ENCODE measurements at places on chromosomes 12 and 14.

DNA sequence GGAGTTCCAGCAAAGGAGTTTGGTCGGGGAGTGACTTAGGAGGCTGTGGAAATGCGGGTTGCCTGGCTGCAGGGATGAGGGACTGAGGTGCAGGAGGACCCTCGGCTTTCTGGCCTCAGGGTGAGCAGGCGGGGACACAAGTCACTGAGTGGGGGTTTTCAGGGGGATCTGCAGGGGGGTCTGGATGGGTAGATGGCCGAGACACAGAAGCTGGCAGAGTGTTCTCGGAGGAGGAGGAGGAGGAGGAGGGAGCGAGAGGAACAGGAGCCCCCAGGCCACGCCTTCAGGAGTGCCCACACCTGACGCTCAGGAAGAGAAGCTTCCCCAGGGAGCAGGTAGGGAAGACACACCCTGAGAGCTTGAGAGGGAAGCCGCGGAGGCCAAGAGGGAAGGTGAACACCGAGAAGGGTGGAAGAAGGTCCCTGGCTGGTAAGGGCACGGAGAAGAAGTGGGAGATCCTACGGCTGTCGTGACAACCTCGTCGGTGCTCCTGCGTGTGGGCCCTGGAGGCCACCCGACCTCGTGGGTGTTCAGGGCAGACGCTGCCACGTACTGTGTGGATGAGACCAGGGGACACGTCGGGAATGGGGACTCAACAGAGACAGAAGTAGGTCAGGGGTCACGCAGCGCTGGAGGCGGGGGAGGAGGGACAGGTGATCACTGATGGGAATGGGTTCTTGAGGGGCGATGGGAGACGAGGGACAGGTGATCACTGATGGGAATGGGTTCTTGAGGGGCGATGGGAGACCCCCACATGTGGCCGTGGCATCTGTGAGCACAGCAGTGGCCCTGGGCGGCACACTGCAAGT, 109.4 kb downstream of the PIWIL1 start:
- DNase-seq: no peak

DNA sequence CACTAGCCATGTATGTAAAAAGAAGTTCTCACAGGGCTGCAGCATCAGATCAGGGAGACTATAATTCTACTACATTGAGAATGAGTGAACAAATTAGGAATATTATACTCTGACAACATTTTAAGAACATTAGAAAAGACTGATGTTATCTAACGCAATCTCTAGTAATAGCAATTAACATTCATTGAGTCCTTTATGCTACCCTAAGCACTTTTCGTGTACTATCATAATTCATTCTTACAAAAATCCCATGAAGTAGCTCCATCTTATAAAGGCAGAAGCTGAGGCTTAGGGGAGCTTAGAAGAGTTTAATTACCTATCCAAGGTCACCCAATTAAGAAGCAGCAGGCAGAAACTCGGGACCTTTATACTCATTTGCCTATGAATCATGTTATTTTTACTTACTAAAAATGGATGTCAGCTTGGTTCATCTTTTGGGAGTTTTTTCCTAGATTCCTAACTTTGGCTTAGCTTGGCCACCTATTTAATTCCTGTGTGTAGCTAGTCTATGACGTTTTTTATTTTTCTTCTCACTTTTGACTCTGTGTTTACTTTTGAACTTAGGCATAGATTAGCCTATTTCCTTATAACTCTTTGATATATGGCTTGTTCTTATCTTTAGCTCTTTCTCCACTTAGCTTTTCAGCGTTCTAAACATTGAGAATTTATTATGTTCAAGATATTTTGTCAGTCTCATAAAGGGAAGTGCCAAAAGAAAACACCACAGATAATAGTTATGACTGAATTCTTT, 333.5 kb upstream of the DCN start:
- DNase-seq: no peak

DNA sequence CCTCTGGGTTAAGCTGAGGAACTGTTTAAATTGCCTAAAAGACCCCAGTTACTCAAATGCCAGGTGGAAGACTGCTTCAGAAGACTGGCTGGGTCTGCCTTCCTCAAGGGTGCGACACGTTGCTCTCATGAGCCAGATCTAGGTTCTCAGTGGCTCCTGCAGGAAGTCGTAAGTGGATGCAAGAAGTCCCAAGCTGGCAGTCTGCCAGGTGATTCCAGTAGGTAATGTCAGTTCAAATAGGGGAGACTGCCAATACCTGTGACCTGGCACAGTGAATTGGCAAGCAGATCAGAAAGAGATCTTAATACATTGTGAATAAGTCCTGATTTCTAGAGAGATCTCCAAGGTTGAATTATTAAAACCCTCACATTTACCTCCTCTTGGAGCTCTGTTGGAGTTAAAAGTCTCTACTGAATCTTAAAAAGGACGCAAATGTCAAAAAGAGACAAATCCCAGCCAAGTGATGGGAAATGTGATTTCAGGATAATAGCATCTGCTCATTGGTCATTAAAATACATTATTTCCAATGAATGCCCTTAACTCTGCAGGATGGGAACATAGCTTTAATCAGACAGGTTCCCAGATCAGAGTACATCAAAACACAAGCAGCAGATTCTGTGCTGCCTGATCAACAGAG, 98.8 kb upstream of the FRMD6 start:
- no peak for DNase-seq

GRCh38 chr14:93533842-93534241, 103.1 kb downstream of the UNC79 start:
- DNase-seq: peak; percentile 74

GRCh38 chr12:93653079-93653478, 24.1 kb upstream of the CRADD start:
- no peak for DNase-seq

DNA sequence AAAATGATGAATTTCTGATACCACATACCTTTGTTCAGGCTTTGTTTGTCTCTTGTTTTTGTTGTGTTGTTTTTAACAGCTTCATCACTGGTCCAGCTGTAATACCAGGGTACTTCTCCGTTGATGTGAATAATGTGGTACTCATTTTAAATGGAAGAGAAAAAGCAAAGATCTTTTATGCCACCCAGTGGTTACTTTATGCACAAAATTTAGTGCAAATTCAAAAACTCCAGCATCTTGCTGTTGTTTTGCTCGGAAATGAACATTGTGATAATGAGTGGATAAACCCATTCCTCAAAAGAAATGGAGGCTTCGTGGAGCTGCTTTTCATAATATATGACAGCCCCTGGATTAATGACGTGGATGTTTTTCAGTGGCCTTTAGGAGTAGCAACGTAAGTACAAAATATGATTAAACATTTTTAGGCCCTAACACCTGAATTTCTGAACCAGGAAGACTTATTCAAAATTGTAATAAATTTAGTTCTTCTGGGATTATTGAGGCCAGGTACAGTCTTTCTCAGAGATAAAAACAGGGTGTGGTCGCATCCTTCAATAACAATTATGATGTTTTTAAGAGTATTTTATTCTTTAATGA, 22.4 kb downstream of the RXYLT1 start:
- DNase-seq: peak; percentile 42

GRCh38 chr12:120818416-120818815, 85.7 kb downstream of the SPPL3 start:
- no peak for DNase-seq

DNA sequence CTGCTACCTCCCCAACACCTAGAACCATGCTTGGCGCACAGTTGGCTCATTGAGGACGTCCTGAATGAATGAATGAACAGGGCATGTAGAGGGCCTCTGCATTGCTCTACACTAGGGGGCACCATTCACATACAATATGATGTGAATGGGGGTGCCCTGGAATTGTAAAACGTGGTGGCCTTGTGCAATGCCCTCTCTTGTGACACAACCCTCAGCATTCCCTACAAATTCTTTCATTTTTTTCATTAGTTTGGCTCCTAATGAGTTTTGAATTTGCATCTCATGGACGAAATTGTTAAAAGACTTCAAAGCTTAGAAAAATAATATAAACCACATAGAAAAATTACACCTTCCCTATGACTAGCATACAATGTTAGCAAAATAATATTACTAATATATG, 2.3 kb upstream of the DIO2 start:
- DNase-seq: peak; percentile 27

DNA sequence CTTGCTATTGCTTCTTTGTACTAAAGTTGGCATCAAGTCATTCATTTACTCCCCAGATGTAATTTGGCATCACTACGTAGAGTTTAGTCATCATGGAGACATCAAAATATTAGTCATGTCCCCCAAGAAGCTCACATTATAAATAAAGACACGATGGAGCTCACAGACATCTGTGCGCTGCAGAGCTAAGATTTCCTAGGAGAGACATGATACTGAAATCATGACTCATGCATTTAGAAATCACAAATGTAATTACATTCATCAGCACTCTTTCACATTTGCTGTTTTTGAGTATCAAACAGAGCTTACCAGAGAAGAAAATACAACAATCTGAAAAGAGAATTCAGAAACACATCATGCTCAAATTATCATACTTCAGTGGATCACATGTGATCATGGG, 169.8 kb downstream of the LRIG3 start:
- DNase-seq: no peak

DNA sequence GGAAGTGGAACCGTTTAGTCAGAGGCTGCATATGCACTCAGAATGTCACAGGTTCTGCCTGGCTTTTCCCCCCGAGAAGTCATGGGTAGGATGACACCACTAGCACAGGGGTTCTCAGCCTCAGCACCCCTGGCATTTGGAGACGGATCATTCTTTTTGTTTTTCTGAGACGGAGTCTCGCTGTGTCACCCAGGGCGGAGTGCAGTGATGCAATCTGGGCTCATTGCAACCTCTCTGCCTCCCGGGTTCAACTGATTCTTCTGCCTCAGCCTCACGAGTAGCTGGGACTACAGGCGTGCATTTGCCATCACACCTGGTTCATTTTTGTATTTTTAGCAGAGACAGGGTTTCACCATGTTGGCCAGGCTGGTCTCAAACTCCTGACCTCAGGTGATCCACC, 28.1 kb downstream of the BCL7A start:
- DNase-seq: no peak

DNA sequence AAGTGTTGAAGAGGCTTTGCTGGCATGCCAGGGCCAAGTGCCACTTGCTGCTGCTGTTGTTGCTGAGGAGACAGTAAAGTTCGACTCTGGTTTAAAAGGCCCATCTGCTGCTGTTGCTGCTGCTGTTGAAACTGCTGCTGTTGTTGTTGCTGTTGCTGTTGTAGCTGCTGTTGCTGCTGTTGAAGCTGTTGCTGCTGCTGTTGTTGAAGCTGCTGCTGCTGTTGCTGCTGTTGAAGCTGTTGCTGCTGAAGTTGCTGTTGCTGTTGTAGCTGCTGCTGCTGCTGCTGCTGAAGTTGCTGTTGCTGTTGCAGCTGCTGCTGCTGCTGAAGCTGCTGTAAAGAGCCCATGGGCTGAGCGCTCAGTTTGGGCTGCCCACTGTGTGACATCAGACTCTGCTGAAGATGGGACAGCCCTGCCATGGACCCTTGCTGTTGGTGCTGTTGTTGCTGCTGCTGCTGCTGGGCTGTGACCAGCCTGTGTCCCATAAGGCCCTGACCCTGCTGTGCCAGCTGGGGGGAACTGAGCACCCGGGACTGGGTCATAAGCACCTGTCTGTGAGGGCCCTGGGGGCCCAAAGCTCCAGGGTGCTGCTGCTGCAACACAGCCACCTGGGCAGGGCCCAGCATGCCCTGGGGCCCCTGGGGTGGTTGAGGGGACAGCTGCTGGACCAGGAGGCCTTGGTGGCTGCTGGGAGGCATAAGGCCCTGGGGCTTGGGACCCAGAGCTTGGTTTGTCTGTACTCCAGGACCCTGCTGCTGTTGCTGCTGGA, 14.3 kb upstream of the PRKAG1 start:
- DNase-seq: no peak

- no peak for DNase-seq
Observed at GRCh38 chr14:38554026-38554425, 298.1 kb upstream of the CLEC14A start.

DNA sequence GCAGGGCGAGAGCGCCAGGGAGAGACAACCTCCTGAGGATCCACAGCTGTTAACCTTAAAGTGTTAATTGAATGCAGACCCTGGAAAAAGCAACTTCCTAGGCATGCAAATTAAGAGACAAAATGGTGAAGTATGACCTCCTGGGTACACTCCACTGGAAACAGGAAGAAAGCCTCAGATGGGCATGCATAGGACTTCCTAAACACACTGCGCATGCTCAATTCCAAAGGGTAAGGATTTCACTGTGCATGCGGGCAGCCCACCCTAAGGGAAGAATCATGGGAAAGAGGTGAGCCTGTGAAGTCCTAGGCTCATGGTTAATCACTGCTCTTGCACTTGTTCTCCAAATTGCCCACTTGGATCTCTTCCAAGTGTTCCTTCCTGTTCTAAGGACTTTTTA, 80.5 kb upstream of the CAPRIN2 start:
- DNase-seq: no peak

DNA sequence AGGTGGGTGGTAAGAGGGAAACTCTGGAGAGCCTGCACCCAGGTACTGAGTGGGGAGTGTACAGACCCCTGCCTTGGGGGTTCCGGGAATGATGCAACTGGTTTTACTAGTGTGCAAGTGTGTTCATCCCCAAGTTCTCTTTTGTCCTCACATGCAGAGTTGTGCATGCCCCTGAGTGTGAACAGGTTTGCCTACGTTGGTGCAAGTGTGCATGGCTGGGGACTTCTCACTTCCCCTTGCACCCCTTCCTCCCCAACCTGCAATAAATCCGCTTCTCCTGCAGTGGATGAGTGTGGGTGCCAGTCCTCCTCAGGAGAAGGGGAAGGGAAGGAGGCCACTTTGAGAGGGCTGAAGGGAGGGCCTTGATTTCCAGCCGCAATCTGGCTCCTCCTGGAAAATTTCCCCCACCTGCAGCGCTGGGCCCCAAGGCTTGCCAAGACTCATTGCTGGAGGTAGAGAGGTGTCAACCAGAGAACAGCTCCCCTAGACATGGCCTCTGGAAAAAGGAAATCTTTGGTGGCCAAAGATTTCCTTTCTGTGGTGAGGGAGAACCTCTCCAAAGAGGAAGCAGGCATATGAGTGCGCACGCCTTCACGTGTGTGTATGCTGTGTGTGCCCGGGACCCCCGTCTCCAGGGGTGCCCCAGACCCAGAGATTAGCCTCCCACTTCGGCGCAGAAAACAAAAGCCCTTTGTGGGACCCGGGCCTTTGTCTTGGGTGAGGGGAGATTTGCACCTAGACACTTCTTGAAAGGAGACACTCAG, 5.5 kb downstream of the AQP2 start:
- DNase-seq: no peak

Data from suppressor macrophage treated with lipopolysaccharide for 1 hour (primary cell).